ENCODE measurements at places on chromosomes 2 and 18. TPM values are rescaled to one million over a fixed set of nuclear protein-coding genes. Genes with fewer than 3 reads are reported as not detected.

GRCh38 chr2:71156573-71156972 is 26.1 kb downstream of the MPHOSPH10 start:
- no peak for DNase-seq

Gene DNER
- not detected for total RNA-seq

Gene CHRND
- total RNA-seq: not detected

DNA sequence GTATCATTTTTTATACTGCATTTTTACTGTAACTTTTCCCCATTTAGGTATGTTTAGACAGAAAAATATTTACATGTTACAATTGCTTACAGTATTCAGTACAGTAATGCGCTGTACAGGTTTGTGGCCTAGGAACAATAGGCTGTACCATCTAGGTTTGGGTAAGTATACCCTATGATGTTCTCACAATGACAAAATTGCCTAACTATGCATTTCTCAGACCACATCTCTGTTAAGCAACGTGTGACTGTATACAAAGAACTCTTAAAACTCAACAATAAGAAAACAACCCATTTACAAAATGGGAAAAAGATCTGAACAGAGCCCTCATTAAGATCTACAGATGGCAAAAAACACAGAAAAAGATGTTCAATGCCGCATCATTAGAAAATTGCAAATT is 29.4 kb downstream of the FAM210A start:
- no peak for DNase-seq

DNA sequence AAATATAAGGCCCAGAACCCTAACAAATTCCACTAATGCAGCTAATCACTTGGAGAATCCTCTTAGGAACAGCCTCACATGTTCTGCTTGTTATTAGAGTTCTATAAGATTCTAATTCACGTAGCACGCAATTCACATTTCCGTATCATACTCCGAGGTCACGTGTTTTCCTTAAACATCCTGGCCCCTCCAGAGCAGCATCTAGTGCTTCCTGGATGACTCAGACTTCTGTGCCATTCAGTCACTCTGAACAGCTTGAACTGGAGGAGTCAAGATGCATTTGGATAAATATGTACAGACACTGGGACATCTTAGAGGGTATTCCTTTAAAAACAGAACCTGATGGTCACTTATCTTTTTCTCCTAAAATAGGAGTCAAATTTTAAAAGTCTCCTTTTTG is 156.5 kb downstream of the MYO5B start:
- peak; percentile 20 for DNase-seq

Gene PIEZO2
- not detected for total RNA-seq

- no peak for DNase-seq
Observed at GRCh38 chr2:218627939-218628338, 20.2 kb downstream of the PLCD4 start.

Gene UPP2
- total RNA-seq: not detected

Gene FNDC4
- total RNA-seq: not detected

Gene GPN1
- 45.1 TPM for total RNA-seq

DNA sequence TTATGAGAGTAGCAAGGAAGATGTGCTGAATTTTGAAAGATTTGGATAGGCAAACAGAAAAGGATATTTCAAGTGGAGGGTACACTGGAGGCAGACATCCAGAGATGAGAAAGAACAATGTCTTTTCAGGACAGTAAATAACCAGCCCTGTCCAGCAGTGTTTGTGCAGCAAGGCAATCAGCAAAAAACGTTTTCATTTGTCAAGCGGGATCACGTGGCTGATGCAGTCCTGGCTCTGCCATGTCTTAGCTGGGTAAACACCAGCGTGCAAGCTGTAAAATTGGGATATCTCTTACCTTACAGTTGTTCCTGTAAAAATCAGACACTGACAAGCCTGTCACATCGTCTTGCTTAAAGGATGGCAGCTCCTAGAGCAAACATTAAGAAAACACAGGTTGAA is 67.8 kb downstream of the CWC22 start:
- DNase-seq: no peak

DNA sequence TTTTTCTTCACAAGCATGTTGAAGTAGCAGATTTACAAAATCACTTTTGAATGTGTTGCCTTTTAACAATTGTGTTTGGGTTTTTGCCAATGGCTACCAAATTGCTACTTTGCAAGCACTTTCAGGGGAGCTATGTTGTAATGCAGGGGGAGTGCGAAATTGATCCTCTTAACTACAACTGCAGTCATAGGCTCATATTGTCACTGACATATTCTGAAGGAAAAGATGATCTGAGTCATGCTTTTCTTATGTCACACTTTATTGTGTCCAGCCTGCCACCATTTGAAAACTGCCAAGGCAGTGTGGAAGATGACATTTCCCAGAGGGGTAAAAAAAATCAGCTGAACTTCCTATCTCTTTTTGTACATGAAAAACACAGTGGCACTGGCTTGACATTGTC is 74.9 kb downstream of the GPD2 start:
- DNase-seq: no peak

DNA sequence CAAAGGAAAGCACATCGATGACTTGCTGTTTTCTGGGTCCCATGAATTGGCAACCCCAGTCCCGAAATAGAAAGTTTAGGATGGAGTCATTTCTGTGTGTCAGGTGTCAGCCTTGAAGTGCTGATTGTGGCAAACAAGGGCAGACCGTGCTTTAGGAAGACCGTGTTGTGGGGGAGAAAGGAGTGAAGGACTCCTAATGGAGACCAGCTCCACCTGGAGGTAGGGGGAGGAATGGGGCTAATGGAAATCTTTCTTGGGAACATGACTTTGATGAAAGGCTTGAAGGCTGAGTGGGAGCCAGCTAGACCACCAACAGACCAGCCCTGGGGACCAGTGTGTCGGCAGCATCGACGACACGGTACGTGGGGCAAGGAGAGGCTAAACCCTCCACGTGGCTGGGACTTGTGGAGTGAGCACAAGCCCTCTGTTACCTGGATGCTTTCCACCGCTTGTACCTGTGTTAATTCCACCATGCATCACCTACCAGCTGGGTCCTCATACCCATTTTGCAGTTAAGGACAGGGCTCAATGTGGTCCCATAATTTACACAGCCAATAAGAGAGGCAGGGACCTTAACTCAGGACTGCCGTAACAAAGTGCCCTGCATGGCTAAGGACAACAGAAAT is 104.2 kb downstream of the SH3BP4 start:
- DNase-seq: no peak

DNA sequence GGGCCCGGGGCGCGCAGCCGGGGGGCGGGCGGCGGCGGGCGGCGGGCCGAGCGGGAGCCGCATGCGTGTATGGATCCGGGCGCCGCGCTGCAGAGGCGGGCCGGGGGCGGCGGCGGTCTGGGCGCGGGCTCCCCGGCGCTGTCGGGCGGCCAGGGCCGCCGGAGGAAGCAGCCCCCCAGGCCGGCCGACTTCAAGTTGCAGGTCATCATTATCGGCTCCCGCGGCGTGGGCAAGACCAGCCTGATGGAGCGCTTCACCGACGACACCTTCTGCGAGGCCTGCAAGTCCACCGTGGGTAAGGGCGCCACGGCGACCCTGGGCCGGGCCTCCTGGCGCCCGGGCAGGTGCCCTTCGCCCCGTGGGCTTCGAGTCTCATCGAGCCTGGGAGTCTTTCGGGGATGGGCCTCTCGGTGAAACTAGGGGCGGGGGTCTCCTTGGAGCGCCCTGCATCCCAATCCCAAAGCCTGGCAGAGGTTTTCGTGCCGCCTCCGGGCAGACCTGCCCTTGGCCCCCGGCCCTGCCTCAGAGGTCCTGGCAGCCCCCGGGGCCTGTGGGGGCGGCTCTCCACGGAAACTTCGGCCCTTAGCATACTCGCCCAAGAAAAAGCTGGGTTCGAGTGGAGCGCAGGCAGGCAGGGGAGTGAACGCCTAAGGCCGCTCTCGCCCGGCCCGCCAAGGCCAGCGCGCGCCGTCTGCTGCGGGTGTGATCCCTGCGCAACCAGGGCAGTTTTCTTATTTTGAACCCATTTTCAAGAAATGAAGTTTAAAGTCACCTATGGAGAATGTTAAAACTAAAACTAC is 622 bp downstream of the RAB12 start:
- no peak for DNase-seq

GRCh38 chr18:57542812-57543427 is 43.6 kb downstream of the FECH start:
- no peak for DNase-seq

Gene SLC4A3
- total RNA-seq: not detected

- DNase-seq: no peak
Observed at GRCh38 chr2:45379399-45380087, 231.5 kb downstream of the SRBD1 start.

- no peak for DNase-seq
Observed at GRCh38 chr2:79513711-79514110, 860 bp downstream of the CTNNA2 start.

DNA sequence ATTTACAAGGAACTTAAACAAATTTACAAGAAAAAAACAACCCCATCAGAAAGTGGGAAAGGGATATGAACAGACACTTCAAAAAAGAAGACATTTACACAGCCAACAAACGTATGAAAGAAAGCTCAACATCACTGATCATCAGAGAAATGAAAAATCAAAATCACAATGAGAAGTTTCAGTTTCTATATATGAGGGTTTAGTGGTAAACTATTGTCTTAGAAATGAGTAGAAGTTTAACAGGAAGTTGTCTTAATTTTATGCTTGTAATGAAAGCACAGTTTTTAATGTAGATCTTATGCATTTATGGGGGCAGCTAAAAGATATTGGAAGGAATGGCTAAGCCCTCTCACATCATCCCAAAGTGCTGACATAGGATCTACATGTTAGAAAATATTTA is 325.4 kb downstream of the ERBB4 start:
- no peak for DNase-seq

Gene RNF152
- 0.10 TPM for total RNA-seq

DNA sequence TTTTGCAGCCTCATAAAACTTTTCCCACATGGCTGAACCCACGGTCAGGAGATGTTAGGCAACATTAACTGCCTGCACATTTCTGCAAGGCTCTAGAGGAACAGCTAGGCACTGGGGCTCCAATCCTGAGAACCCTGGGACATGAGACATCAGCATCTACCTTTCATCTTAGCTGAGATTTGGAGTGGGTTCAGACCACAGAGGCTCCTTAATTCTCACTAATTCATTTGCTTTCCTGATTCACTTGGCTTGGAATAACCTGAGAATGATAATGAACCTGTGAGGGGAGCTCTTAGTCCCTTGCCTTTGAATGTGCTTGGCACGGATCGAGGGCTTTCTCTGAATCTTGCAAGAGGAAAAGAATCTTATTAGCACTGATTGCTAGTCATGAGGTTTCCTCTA is 266.2 kb downstream of the FIGN start:
- no peak for DNase-seq

DNA sequence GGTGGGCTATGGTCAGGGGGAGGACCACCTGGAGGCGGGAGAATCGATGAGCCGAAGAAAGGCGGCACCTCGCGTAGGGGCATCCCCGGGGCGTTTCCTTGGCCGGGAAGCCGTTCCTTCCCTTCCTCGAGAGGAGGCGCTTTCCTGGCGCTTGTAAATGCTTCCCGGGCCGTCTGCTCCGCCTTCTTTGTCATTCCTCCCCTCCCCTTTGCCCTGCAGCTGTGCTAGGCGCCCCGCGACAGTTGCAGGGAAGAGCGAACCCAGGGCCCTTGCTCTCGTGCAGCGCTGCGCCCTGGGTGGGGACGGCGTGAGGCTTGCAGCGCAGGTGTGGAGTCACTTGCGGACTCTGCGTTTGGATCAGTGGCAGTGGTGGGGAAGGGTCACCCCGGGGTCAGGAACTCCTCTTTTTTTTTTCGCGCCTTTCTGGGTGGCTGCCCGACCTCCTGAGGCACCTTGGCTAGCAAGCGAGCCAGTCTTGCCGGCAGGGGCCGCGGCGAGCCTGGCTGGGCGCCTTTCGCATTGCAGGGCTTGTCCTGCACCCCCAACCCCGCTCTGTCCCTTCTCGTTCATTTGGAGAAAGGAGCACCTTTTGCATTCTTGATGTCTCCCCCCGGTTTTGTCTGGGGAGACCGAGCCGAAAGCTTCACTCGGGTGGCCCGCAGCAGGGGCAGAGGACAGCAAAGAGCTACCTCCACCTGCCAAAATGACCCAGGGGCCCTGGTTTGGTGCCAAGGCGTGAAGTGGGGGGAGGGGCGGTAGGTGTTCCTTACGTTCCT is 858 bp downstream of the KCNS3 start:
- DNase-seq: peak; percentile 18

Gene E2F6
- 9.4 TPM for total RNA-seq

GRCh38 chr18:8982416-8983183 is 119.9 kb upstream of the NDUFV2 start:
- DNase-seq: peak; percentile 55

GRCh38 chr18:275486-275885 is 7.6 kb upstream of the THOC1 start:
- DNase-seq: no peak

DNA sequence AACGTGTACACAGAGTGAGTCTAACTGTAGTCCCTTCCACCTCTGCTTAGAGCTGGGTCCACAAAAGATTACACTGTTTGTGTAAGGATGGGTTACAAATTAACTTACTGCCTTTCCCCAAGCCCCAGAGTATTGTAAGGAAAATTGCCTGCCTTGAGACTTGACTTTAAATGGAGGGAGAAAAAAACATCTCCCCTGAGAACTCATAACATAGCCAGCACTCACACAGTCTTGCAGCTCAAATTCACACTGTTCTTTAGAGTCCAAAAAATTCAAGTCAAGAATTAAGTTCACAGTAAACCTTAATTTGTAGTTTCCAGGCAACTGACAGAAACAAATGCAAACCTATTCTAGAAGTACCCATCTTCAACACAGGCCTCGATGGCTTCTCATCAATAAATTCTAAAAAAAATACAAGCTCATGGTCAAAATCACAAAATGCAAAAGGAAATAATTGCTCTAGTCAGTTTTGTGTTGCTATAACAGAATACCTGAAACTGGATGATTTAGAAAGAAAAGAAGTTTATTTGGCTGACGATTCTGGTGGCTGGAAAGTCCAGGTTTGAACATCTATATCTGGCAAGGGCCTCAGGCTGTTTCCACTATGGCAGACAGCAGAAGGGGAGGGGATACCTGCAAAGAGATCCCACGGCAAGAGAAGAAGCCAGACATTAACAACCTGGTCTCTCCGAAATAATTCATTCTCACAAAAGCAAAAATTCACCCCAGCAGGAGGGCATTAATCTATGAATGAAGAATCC is 34.6 kb upstream of the TMEM17 start:
- no peak for DNase-seq

GRCh38 chr2:72985891-72986683 is 68.8 kb downstream of the EMX1 start:
- no peak for DNase-seq

DNA sequence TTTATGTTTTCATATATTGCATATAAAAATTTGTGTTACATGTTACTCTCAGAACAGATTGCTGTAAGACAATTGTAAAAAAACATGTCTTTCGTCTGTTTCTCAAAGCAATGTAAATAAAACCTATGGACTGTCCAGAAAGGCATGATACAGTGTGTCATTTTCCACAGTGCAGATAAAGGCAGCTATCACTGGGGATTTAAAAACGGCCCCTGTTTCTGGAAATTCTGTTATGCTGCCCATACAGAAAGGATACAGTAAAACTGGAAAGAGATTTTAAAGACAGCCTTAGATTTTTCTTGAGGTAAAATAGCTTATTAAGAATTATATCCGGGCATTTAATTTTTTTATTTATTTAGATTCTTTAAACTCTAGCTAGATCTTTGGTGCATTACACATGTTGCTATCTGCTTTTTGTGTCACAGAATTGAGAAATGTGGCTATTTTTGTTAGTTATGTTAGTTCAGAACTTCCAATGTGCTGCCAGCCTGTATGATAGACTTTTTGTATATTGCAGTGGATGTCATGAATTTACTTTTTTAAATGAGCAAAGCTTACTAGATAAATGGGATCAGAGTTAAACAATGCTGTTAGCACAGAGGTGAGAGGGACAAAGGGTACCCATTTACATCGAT is 859 bp upstream of the INO80D start:
- no peak for DNase-seq

Gene SRD5A2
- total RNA-seq: not detected

All from activated naive CD4-positive, alpha-beta T cell treated with anti-CD3 and anti-CD28 coated beads for 36 hours (primary cell).